PC-9 (cell line): ENCODE measurements at places on chromosomes 5 and 9. TPM values are rescaled to one million over a fixed set of nuclear protein-coding genes. Genes with fewer than 3 reads are reported as not detected.

The CMBL gene
- total RNA-seq = 286 and 294 TPM in 2 replicates

The PPIC gene
- total RNA-seq = 22.3 and 27.4 TPM in 2 replicates

The RASEF gene
- 10.8 and 12.8 TPM in 2 replicates for total RNA-seq

The ZBTB34 gene
- 8.2 and 9.0 TPM in 2 replicates for total RNA-seq

The MARVELD2 gene
- 16.2 and 21.0 TPM in 2 replicates for total RNA-seq

The CCNI2 gene
- total RNA-seq = 1.2 and 1.7 TPM in 2 replicates

The GLRA1 gene
- not detected in 2 replicates for total RNA-seq

The MACIR gene
- total RNA-seq = 21.0 and 28.4 TPM in 2 replicates

The PCDHGA2 gene
- total RNA-seq = 0.11 and 0.13 TPM in 2 replicates

The NDUFB6 gene
- 46.9 and 49.6 TPM in 2 replicates for total RNA-seq

The CER1 gene
- not detected in 2 replicates for total RNA-seq

The FGF1 gene
- total RNA-seq = 0.23 and 0.44 TPM in 2 replicates

The SLC24A2 gene
- total RNA-seq = not detected in 2 replicates

The IFNA10 gene
- total RNA-seq = not detected in 2 replicates
